Vagina (tissue), 2 donors: ENCODE measurements at places on chromosomes 6 and 20.

GRCh38 chr6:35064757-35065440, 76.2 kb downstream of the TCP11 start:
- no peak for DNase-seq

GRCh38 chr20:63697868-63698545, 1.6 kb downstream of the TNFRSF6B start:
- DNase-seq, result no peak

- DNase-seq, result no peak
Measured at GRCh38 chr6:105509506-105510331, 106.8 kb upstream of the PREP start.

- no peak for DNase-seq
Measured at GRCh38 chr6:132188556-132189264, 212.6 kb downstream of the MOXD1 start.

DNA sequence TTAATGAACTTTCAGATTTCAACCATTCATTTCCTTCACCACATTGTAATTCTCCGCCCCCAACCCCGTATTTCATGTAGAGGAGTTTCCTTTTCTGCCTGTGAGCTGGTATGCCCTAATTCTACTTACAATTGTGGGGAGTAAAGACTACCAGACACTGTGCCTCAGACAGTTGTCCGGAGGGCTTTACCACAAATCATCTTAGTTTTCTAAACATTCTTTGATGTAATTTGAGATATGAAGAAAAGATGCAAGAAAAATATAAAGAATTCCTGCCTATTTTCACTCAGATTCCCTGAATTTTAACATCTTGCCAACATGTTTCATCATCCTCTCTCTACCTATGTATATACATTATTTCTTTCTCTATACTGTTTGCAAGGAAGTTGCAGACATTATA, 28.3 kb upstream of the LOC128125822 start:
- no peak for DNase-seq
